Muscle of arm (tissue), 14 donors: ENCODE measurements at places on chromosomes 7 and 10.
A peak's percentile ranks its signal among the peaks of the same experiment; 100 is the strongest.

- DNase-seq, result no peak
These were observed 13.0 kb upstream of the KCNK18 start for GRCh38 chr10:117184296-117184695.

GRCh38 chr10:3464760-3465405 is 292.3 kb upstream of the PITRM1 start:
- DNase-seq, result no peak

DNA sequence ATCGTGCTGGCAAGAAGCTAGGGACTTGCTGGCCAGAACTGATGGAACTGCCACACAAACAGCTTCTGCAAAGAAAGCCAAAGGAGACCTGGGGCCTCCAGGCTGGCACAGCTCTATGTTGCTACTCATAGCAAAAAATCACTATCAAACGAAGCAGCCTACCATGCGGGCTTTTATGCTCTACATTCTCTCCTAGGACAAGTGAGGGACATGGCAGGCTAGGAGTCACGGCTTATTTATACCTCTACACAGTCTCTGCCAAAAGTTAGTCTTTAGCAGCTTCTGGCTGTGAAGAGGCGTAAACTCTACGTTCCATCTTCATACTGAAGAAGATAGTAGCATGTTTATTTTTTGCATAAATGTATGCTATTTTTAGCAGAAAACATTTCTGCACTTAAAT is 35.4 kb downstream of the CDCA7L start:
- DNase-seq, result no peak

DNA sequence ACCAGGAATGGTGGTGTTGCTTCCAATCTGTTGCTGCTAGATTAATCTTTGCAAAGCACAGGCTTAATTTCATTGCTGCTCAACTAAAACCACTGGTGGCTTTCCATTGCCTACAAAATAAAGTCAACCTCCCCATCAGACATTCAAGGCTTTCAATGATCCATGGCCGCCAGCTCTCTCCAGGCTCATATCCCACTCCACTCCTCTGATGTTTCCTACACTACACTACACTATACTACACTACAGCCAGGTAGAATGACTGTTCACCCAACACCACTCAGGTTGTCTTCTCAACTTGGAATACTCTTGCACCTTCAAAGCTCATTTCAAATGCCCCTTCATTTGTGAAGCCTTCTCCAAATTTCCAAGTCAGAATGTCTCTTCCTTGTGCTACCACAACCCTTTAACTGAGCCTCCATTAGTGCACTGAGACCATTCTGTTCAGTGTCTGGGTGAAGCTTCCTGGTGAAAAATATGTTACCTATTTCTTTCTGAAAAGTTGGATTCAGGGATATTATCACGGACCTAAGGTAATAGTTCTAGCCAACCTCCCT is 35.5 kb upstream of the CC2D2B start:
- no peak for DNase-seq

GRCh38 chr7:106283831-106284713 is 711 bp downstream of the NAMPT start:
- DNase-seq, result peak; percentile 35

DNA sequence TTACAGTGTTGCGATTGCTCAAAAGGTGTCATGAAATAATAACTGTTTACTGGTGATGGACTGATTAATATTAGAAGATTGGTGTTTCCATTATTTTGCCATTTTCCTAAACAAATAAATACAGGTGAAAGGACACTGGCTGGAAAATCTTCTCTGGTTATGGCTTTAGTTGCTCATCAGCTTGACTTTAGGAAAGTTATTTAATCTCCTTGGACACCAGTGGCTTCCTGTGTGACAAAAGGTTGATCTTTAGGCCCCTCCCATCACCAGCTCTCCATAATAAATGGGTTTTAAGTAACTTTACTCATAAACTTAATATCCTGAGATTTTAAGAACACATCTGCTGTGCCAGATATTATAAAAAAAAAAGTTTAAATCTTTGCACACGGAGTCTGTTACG is 737 bp downstream of the CABCOCO1 start:
- no peak for DNase-seq

GRCh38 chr7:11237742-11238141 is 264.1 kb downstream of the PHF14 start:
- no peak for DNase-seq

DNA sequence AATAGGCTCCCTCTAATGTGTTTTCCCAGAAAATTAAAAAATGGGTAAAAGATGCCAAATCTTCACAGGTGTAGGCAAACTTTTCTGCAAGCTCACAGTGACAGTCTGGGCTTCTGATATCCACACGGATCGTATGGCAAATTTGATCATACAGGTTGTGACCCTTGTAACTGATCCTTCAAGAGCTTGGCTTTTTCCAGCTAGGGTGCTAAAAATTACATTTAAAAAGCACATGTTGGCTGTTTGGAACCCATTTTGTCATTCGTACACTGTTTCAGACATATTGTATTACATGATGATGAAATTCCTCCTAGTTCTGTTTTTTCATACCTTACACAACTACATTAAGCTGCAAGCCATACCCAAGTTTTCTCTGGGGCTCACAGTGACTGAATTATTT is 138.7 kb downstream of the GFRA1 start:
- DNase-seq, result no peak

- DNase-seq, result no peak
These were observed 226.4 kb downstream of the TWIST1 start for GRCh38 chr7:18890885-18891621.

- no peak for DNase-seq
These were observed 73.5 kb downstream of the SAMD9 start for GRCh38 chr7:93044147-93044810.

DNA sequence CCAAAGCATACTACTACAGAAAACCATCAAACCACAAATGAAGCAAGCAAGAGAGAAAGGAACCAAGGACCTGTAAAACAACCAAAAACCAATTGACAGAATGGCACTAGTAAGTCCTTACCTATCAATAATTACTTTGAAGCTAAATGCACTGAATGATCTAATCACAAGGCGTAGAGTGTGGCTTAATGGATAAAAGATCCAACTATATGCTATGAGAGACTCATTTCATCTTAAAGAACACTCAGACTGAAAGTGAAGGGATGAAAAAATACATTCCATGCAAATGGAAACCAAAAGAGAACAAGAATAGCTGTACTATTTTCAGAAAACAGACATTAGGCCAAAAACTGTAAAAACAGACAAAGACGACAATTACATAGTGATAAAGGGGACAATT is 70.7 kb downstream of the CRPPA start:
- no peak for DNase-seq

- no peak for DNase-seq
These were observed 35.8 kb downstream of the JAKMIP3 start for GRCh38 chr10:132101529-132101928.

- no peak for DNase-seq
These were observed 108.8 kb upstream of the GSDME start for GRCh38 chr7:24866004-24866615.

GRCh38 chr10:70549962-70550458 is 52.5 kb downstream of the PRF1 start:
- DNase-seq, result peak; percentile 75

GRCh38 chr10:122495406-122496340 is 34.3 kb downstream of the HTRA1 start:
- DNase-seq, result no peak

DNA sequence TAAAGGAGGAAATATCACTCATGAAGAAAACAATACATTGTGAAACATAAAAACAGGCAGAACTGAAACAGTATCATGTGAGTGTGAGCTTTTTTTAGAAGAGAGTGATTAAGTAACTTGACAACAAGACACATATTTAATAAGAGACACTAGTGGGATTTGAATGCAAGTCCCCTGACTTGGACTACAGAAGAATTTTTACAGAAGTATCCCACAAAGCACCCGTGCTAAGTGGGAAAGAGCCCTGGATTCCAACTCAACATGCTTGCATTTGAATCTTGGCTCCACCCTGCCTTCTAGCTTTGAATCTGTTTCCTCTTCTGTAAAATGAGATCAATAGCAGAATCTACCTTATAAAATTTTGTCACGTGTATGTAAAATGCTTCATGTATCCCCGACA is 166.2 kb downstream of the ZNF365 start:
- no peak for DNase-seq

GRCh38 chr10:69092959-69093850 is 5.3 kb downstream of the SRGN start:
- peak; percentile 74 for DNase-seq

GRCh38 chr7:1142051-1142635 is 17.9 kb downstream of the ZFAND2A start:
- DNase-seq, result no peak

- DNase-seq, result no peak
These were observed 87.4 kb downstream of the FAM107B start for GRCh38 chr10:14687340-14687739.

- DNase-seq, result no peak
These were observed 62.4 kb downstream of the FZD1 start for GRCh38 chr7:91326516-91327199.

DNA sequence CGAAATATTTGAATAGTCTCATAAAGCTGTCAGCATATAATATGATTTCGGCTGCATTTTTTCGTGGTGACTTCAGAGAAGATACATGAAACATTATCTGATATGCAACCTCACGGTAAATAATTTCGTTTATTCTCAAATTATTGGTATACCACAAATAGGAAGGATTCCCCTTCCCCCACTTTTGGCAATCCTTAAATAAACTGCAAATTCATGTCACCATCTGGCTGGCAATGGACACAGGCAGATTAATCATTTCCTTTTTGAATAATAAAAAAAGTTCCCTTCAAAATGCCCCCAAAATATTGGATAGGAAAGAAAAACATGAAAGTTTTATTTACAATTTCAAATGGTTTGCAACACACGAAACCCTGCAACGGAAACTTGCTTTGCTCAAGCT is 234.5 kb upstream of the MEOX2 start:
- no peak for DNase-seq

GRCh38 chr10:99540306-99540656 is 7.5 kb downstream of the NKX2-3 start:
- no peak for DNase-seq

- peak; percentile 58 for DNase-seq
These were observed 404.3 kb upstream of the KLF6 start for GRCh38 chr10:4189281-4189680.

DNA sequence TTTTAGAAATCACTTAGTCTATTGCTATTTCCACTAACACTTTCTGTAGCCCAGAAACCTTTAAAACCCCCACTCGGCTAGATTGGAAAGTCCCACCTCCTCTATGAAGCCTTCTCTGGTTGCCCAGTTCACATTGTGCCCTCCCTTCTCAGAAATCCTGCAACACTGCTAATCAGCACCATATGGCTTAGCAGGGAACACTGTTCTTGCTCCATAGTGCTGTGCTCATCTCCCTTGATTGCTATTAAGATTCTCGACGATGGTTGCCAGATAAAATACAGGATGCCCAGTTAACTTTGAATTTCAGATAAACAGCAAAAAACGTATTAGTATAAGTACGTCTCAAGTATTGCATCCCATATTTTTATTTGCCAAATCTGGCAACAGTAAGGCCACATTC is 40.1 kb upstream of the XPNPEP1 start:
- DNase-seq, result no peak

GRCh38 chr10:4943821-4944220 is 19.4 kb upstream of the AKR1C1 start:
- DNase-seq, result no peak

DNA sequence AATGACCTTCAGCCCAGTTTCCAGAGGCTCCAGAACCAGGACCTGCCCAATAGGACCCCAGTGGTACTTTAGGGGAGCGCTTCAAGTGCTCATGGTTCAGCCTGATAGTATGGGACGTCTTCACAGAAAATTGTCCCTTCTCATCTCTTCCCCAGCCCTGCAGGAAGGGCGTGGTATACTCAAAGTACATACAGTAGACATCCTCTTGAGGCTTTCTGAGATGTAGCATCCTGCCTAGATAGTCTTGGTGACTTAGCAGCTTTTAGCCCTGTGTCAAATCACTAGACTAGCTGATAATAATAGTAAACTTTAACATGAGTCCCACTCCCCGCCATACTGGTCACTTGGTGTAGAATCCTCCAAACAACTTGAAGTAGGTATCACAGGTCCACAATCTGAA is 193.2 kb downstream of the CYP26A1 start:
- no peak for DNase-seq

GRCh38 chr10:127048630-127049029 is 143.4 kb downstream of the DOCK1 start:
- DNase-seq, result no peak

DNA sequence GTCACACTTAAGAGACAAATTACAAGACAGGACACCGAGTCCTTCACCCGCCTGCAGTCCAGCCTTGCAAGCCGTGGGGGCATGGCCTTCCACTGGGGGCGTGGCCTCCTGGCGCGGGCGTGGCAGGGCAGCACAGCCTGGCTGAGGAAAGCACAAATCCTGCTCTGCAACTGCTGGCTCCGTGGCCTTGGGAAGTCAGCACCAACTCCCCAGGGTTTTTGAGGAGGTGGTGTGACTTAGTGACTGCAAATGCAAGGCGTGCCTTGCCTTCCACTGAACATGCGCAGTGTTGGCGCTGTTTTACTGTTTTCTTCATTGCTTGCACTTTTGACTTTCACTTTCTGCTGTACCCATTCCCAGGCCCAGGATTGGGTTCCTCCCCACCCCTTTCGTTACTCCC is 12.9 kb upstream of the BMS1 start:
- DNase-seq, result no peak

- peak; percentile 53 for DNase-seq
These were observed 206.9 kb downstream of the EBF3 start for GRCh38 chr10:129756912-129757901.

- DNase-seq, result no peak
These were observed 102.7 kb downstream of the GPR37 start for GRCh38 chr7:124662937-124663336.
